ENCODE measurements at places on chromosomes 2 and 18.
A peak's percentile ranks its signal among the peaks of the same experiment; 100 is the strongest.

GRCh38 chr2:232843834-232844233 is 26.2 kb upstream of the SNORC start:
- no peak for DNase-seq

DNA sequence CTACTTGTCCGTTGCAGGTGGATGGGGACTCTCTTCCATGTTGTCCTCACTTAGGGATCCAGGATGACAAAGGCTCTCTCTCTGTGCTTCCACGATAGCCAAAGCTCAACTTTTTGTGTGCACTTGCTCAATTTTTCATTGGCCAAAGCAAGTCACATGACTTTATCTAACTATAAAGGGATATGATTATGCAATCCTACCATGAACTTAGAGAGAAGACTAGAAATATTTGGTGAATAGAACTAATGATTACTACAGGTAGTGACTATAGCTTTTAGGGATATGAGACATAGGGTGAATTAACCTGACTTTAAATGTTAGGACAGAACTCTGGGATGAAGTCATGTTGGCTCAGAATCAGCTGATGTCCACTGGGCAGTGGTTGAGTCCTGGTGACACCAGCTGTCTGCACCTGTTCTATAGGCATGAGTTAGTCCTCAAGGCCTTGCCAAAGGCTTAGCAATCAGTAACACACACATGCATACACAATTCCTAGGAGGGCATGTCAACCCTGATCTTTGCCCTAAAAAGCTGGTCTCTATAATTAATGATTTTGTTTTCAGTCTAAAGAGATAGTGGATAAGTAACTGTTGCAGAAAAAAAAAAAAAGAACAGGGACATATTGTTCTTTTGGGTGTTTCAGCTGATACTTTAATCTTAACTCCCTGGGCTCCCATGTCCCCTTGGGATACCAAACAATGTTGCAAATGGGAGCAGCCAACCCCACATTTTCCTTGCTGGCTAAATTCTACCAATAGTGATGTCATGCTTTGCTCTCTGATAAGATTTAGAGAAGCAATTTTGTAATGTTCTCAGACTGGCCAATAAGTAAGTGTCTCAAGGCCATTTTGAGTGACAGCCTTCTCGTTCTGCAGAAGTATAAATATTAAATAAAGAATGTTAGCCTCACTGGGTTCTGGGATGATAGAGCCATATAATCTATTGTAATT is 12.5 kb upstream of the HK2 start:
- no peak for DNase-seq

- no peak for DNase-seq
Measured at GRCh38 chr2:1234731-1235308, 178.4 kb upstream of the TPO start.

GRCh38 chr2:2812117-2812516 is 481.0 kb upstream of the MYT1L start:
- DNase-seq: no peak

- peak; percentile 59 for DNase-seq
Measured at GRCh38 chr2:104976603-104977120, 61.2 kb upstream of the MRPS9 start.

DNA sequence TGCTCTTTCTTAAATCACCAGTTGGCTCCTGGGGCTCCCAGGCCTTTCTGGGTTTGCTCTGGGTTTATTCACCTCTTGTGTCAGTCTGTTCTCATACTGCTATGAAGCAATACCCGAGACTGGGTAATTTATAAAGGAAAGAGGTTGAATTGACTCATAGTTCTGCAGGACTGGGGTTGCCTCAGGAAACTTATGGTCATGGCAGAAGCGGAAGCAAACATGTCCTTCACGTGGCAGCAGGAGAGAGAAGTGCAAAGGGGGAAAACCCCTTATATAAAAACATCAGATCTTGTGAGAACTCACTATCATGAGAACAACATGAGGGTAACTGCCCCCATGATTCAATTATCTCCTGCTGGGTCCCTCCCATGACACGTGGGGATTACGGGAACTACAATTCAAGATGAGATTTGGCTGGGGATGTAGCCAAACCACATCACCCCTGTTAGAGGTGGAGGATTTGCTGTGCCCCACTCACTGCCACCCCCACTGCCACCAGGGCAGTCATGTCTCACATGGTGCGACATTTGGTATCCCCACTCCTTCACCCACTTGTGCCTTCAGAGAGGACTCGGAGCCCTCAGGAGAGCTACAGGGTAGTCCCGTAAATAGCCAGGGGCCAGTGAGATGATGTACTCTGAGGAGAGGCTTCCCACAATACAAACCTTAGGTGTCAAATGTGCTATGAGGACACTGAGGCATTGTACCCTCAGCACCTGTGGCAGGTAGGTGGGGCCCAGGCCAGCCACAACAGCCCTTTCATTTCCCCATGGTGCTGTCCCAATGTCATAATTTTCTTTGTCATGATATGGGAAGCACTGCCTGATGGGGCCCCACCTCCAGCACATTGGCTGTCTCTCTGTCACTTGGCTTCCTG is 35.7 kb downstream of the CDC42EP3 start:
- no peak for DNase-seq

- DNase-seq: no peak
Measured at GRCh38 chr2:204135752-204136151, 199.2 kb downstream of the ICOS start.

DNA sequence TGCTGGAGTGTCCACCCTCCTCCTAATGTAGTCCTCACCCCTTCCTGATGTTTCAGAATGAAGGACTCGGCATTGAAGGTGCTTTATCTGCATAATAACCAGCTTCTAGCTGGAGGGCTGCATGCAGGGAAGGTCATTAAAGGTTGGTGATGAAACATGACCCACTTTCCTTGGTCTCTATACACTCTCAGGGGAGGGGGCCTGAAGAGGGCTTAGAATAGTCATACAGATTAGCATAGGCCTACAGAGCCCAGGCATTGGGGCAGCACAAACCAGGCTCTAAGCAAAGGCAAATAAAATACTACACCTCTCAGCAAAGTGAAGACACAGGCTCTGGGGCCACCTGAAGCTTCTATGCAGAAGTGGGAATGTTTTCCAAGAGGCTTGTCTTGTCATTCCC is 1.8 kb downstream of the IL36RN start:
- DNase-seq: no peak

GRCh38 chr18:76384114-76384790 is 110.8 kb downstream of the ZNF516 start:
- no peak for DNase-seq

DNA sequence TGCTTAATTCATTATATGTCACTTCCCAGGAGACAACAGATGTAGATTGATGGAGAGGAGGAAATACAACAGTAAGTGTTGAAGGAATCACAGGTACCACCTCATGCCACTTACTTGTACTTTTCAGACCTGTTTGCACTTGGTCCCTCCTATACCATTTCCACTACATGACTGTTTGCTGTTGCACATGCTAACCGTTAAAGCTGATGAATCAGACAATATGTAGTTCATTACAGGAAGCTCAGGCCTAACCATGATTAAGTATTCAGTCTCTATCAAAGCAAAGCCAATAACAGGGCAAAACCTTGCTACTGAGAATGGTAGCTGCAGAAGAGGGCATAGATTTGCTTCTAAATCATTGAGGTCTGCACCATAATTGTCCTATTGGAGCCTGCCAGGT is 30.2 kb upstream of the GRP start:
- DNase-seq: no peak

GRCh38 chr2:172370821-172371455 is 56.4 kb upstream of the ITGA6 start:
- no peak for DNase-seq

- DNase-seq: no peak
Measured at GRCh38 chr2:124953921-124954320, 928.8 kb downstream of the CNTNAP5 start.

DNA sequence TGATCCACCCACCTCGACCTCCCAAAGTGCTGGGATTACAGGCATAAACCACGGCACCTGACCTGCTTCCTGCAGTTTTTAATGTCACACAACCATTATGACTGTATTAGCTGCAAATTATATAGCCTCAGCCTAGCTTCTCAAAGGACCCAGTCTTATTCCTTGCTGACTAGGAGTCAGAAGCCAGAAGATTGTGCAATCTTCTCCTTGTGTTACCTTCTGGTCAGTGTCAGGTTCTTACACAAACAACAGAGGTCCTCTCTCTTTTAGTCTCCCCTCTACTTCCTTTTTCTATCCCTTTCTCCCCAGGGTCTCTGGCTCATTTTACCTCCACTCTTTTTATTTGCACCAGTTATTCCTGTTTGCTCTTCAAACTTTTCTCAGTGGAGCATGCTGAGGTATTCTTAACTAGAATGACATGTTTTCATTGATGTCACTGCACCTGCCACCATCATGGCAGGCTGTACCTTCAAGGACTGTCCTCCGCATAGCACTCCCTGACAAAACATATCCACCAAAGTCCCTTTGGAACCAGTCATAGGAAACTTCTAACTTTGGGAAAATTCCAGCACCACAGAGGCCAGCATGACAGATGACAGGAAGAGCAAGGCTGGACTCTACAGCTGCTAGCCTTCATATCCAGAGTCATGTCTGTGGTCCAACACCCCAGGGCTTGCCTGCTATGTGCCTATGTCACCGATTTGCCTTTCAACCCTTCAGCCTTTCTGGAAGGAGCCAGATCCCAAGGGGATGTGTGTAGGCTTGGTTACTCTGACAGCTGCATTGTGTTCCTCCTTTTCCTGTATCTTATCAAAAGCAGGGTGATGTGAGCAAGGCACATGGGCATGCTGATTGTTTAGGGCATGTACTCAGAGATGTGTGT is 45.2 kb upstream of the EPC2 start:
- DNase-seq: peak; percentile 25

- no peak for DNase-seq
Measured at GRCh38 chr2:216736326-216736725, 41.0 kb upstream of the IGFBP5 start.

DNA sequence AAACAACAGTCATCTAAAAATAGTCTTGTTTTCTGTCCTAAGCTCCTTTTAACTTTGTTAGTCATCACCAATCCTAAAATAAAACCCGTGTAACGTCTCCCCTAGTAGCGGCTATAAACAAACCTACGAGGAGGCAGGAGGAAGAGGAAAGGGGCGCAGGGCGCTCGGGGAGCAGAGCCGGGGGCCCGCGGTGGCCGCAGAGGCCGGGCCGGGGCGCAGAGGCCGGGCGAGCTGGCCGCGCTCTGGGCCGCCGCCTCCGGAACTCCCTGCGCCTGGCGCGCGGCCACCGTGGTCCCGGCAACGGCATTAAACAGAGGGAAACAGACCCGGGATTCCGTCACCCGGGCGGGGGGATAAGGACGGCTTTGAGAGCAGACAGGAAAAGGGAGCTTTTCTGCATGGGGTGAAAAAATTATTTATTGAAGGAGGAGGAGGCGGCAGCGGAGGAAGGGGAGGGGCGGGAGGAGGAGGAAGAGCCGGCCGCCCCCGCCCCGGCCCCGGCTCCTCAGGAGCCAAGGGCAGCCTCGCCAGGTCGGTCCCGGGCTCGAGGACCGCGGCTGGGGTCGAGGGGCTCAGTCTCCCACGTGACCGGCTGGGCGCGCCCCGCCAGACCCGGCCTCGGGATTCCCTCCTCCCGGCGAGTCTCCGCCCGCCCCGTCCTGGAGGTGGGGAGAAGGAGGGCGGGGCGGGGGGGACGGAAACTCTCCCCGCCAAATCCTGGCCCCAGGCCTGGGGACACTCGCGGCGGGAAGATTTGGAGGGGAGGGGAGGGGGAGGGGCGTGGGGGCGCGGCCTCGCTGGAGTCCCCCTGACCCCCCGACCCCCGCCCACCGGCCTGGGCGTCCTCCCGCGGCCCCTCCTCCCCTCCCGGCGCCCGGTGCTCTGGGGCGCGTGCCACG is 1.8 kb upstream of the NFATC1 start:
- peak; percentile 91 for DNase-seq

- DNase-seq: peak; percentile 2
Measured at GRCh38 chr2:173151671-173152401, 76.2 kb downstream of the MAP3K20 start.

- no peak for DNase-seq
Measured at GRCh38 chr2:78564666-78565065, 460.8 kb upstream of the REG3G start.

- DNase-seq: no peak
Measured at GRCh38 chr18:48324651-48325050, 84.5 kb downstream of the ZBTB7C start.

DNA sequence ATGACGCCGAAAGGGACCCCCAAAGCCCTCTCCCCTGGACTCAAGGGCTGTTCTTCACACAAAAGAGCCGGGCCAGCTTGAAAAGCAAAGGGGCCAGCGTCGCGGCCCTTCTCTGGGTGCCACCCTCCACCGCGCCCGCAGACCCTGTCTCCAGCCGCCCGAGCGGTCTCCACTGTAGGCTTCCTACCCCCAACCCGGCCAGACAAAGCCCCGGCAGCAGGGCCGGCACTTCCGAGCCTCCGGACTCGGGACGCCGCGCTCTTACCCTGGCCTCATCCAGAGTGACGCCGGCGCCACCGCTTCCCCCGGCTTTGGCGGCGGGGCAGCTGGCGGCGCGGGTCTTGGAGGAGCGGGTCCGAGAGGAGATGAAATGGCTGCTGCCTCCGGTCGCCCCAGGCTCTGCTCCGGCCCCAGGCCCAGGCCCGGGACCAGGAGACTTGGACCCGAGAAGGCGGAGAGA is 603 bp downstream of the ATAD2B start:
- DNase-seq: peak; percentile 55

DNA sequence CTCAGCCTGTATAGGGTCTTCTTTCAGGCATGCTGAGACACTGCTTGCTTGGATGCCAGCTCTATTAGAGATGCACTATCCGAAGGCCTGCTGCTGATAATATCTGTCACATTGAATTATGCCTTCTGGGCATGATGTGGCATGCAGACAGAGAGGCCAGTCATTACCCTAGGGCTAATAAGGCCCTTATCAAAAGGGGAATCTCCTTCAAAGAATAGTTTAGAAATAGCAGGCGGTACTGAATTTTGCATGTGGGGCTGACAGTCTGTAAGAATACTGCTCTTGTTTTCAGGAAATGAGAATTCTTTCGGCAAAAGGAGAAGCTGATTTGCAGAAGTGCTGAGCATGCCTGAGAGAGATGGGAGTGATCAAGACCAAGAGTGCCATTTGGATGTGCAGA is 13.1 kb upstream of the LHCGR start:
- DNase-seq: no peak
